ENCODE measurements at places on chromosomes 13 and 19.

DNA sequence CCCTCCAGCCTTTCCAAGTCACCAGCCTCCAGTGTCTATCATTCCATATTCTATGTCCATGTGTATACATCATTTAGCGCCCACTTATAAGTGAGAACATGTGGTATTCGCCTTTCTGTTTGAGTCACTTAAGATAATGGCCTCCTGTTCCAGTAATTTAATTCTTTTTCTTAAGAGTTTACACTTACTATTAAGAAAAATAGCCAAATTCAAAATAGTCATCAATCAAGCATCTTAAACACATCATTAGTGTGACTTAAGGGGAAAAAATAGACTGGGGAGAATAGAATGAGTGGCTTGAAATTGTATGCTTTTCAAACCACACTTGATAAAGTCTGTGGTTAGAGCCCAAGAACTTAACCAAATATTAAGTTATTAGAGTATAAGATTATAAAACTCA, 248.0 kb downstream of the MAB21L1 start:
- DNase-seq, result no peak

DNA sequence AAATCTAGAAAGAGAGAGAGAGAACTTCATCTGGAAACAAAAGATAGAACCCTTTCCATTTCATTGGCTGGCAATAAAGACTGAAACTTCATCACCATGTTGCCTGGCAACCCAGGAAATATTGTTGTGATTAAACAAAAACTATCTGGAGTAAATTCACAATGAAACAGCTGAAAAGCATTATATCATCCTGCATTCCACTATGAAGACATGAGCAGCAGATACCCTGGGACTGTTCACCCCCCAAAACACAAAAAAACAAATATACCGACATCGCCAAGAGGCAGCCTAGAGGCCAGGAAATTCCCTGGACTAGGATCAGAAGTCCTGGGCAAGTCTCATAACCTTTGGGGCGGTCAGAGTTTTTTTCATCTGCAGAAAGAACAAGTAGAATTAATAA, 158.3 kb downstream of the FOXO1 start:
- DNase-seq, result no peak

- no peak for DNase-seq
These were observed 8.6 kb downstream of the SLC46A3 start for GRCh38 chr13:28710161-28710560.

DNA sequence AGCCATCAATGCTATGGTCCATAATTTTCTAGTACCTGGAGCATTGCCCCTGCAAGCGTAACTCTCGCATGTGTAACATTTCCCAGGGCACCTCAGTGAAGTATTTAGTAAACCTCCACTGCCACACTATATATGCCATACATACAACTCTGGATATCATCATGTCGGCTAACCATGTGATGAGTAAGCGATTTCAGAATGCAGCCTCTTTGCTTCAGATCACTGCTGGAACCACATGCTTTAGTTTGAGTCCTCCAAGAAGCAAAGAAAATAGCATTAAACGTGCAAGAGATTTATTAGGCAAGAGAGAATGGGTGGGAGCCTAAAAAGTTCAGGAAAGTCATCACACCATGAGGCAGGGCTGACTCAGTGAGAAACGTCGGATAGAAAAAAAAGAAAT, 635.6 kb upstream of the SLITRK5 start:
- no peak for DNase-seq

GRCh38 chr19:42184401-42184861, 33.0 kb downstream of the DEDD2 start:
- DNase-seq, result peak; percentile 62

DNA sequence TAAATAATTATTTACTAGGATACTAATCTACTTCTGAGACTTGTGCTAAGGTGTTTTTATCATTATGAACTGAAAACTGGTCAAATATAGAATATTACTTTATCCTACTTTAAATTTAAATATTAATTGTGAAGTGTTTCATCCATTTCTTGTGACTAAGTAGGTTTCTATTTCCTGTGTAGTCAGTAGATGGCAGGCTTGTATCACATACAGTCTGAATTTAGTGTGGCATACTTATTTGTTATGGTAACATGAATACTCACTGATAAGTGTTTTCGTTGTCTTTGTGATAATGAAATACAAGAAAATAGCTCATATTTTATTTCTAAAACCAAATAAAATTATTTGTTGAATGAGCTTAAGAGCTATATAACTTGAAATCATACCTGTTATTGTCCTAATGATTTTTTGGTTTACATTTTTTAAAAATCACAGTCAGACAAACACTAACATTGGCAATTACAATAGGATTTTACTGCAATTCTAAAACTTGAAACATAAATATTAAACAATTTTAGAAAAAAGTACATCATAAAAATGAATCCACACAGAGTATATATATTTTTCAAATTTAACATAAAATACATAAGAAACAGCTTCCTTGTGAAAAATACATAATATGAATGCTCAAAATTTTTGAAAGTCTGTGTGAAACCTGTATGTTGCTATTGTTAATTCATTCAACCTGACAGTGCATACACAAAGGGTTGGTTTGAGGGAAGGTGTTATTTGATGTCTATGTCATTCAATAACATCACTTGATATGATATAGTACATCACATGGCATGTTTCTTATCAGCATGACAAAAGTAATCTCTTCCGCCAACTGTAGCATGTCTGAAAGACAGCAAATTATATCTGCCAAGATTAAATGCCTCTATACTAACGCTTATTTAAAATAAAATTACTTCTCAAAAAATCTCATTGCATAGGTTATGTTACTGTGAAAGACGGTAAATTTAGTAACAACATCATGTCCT, 904.8 kb upstream of the PCDH20 start:
- DNase-seq, result no peak

GRCh38 chr19:7337380-7338194, 11.2 kb upstream of the ARHGEF18 start:
- DNase-seq, result peak; percentile 57

DNA sequence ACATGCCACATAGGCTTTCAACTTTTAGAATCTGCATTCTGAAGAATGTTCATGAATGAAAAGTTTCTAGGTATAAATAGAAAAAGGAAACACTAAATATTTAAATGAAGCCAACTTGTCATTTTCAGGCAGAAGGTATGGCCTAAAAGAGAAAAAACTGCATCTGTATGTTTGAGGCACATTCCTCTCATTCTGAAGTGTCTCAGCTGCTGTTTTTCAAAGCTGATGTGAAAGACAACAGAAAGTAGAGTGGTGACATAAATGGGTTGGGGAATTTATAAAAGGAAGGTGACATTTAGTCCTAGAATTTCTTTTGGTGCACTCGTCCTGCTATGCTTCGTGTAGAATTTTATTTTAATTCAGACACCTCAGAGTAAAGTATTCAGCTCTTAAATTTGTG, 539.6 kb upstream of the SLITRK5 start:
- no peak for DNase-seq

Data from CD4-positive, alpha-beta T cell treated with Interferon alpha-2 for 1 hour (primary cell).